ENCODE measurements at places on chromosomes 3 and 15.

DNA sequence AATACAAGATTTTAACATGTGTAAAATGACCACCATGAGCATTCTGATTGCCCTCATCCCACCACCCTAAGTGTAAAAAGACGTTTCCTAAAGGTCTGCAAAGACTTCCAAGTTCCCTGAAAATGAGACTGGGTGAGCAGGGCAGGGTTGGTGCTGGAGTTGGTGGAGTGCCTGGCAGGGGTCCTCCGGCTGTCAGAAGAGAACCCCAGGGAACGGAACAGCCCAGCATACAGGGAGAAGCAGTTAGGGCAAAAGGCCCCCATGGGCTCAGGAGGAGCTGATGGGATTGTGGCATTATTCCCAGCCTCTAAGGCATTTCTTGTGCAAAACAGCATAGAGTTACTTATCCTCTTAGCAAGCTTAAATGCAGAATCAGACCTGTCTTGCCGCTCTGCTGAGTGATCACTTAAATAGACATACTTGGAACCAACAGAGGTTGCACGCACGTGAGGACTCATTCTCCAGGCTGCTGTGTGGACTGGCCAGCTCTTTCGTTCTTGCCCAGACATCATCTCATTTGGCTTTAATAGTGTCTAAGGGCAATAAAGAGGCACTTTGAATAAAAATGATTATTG, 36.0 kb downstream of the XYLB start:
- no peak for DNase-seq

GRCh38 chr3:71219744-71220638, 363.5 kb downstream of the FOXP1 start:
- no peak for DNase-seq

- DNase-seq, result no peak
Observed at GRCh38 chr3:40427045-40427669, 30.0 kb upstream of the RPL14 start.

DNA sequence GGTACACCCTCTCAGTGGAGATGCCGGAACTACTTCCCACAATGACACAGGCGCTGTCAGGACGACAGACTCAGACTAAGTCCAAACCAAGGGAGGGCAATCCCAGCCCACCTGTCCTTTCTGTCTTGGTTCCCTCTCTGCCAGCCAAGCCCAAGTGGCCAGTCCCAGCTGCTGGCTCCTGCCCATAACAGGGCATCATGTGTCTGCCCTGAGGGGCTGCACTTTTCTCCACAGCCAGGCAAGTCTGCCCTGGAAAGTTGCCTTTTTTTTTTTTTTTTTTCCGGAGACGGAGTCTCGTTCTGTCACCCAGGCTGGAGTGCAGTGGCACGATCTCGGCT, 20.0 kb upstream of the BCL2A1 start:
- DNase-seq, result no peak

- DNase-seq, result no peak
Observed at GRCh38 chr3:49410846-49411534, 786 bp downstream of the RHOA start.

- no peak for DNase-seq
Observed at GRCh38 chr3:189677667-189678066, 46.5 kb downstream of the TP63 start.

- DNase-seq, result no peak
Observed at GRCh38 chr3:34178415-34178814, 380.0 kb downstream of the PDCD6IP start.

- no peak for DNase-seq
Observed at GRCh38 chr3:83226751-83227150, 1465.3 kb upstream of the GBE1 start.

DNA sequence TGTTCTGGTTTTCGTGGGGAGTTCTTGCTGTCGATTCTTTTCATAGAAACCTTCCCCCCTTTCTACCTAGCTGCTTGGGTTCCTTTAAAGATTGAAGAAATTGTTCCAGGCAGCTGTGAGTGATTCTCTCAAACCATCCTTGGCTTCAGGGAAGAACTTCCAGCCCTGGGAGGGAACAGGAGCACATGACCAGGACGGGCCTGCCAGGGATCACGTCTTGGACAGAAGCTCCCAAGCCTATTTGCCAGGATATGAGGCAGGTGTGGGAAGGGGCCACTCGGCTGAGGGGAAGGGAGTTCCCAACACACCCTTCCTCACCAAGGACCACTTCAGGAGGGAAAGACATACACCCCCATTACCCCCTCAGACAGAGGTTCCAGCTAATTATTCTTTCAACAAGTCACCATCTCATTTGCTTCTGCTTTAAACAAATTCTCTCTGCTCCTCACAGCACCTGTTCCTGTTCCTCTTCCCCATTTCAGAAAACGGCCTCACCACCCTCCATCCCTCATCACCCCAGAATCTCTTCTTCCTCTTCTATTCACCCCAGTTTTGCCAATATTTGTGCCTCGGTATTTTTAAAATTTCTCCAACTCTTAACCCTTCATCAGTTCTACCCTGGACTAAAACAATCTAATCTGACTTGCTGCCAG, 62.5 kb downstream of the WHAMM start:
- DNase-seq, result no peak

GRCh38 chr3:123071146-123071545, 4.3 kb downstream of the PDIA5 start:
- no peak for DNase-seq

- no peak for DNase-seq
Observed at GRCh38 chr3:122057671-122058070, 2.5 kb downstream of the CD86 start.

DNA sequence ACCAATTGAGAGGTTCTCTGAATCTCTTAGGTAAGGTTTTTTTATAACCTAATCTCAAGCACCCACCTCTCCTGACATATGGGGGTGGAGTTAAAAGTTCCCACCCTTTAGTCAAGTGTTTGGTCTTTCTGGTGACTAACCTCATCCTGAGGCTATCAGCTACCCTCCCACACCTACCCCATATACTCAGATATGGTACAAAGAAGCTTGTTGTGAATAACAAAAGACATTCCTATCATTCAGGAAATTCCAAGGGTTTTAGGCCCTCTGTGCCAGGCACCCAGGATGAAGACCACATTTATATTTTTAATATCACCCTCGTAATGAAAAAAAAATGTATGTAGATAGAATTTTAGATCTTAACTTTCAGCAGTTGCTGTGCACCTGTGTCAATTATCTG, 9.0 kb downstream of the CHMP2B start:
- no peak for DNase-seq

- DNase-seq, result no peak
Observed at GRCh38 chr3:27943106-27943505, 221.0 kb upstream of the EOMES start.

GRCh38 chr3:151800431-151800830, 13.5 kb upstream of the AADAC start:
- no peak for DNase-seq

GRCh38 chr3:37712421-37712820, 149.3 kb upstream of the CTDSPL start:
- DNase-seq, result no peak

DNA sequence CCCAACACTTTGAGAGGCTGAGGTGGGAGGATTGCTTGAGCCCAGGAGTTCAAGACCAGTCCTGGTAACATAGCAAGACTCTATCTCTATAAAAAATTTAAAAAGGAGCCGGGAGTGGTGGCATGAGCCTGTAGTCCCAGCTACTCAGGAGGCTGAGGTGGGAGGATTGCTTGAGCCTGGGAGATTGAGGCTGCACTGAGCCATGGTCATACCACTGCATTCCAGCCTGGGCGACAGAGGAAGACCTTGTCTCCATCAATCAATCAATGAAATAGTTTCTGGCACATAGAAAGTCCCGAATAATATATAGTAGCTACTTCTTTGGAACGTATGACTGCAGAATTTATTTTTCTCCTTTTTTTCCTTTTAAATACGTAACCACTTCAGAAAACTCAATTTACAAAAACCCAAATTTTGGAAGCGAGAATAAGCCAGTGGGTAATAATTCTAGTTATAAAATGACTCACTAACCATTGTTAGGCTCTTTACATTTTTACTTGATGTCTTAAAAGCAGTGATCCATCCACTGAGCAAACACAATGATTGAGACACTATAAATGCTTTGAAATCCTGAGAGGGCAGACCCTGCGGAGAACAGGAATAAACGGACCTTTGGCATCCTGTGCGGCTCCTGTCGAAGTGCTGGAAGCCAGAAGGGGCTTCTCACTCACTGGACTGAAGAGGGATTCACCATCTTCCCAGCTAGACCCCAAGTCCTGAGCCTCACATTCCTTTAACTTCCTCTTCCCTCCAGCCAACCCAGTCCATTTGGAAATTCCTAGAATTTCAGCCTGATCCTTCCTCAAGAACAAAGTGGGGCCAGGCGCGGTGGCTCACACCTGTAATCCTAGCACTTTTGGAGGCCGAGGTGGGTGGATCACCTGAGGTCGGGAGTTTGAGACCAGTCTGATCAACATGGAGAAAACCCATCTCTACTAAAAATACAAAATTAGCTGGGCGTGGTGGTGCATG, 68.4 kb upstream of the MFGE8 start:
- no peak for DNase-seq

DNA sequence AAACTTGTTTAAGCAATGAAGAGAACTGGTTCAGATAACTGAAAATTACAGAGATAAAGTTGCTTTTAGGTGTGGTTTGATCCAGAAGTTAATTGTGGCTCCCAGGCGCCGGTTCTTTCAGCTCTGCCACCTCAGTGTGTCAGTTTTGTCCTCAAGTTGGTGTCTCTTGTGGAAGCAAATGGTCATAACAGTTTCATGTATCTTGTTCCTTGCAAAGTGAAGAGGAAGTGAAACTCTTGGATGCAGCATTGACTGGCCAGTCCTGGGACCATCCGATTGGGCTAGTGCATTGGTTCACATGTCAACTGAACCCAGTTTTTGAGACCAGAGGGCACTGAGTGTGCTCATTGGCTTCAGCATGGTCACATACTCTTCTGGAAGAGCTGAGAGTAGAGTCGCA, 181.4 kb upstream of the GRM7 start:
- no peak for DNase-seq

DNA sequence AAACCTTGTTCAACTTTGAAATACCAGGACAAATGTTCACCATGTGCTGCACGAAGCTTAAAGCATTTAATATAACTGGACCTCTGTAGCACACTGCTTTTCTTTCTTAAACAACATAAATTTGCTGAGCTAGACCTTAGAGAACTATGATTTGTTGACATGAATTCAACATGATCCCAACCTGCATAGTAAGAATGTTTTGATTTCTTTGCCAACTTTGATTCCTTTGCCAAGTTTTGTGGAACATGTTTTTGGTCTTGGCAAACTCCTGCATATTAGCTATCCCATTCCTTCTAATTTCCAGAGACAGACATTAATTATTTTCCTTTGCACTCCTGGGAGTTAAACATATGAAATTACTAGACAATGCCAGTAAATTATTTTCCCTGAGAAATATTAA, 197.2 kb upstream of the RBMS3 start:
- no peak for DNase-seq

DNA sequence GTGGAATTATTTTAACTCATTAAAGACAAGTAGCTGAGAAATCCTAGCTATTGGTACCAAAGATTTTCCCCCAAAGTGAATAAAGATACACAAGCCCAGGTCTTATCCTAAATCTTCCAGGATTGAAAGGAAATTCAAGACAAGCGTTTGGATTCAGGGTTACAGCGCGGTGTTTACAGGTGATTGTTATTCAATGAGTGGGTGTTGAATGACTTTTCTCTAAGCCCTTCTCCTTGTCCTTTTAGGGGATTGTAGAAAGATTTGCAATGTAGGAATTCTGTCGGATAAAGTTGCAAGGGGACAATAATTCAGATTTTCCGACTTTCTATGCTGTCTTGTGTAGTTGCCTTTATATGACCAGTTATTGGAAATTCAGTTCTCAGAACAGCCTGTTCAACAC, 57.2 kb downstream of the USP13 start:
- no peak for DNase-seq

DNA sequence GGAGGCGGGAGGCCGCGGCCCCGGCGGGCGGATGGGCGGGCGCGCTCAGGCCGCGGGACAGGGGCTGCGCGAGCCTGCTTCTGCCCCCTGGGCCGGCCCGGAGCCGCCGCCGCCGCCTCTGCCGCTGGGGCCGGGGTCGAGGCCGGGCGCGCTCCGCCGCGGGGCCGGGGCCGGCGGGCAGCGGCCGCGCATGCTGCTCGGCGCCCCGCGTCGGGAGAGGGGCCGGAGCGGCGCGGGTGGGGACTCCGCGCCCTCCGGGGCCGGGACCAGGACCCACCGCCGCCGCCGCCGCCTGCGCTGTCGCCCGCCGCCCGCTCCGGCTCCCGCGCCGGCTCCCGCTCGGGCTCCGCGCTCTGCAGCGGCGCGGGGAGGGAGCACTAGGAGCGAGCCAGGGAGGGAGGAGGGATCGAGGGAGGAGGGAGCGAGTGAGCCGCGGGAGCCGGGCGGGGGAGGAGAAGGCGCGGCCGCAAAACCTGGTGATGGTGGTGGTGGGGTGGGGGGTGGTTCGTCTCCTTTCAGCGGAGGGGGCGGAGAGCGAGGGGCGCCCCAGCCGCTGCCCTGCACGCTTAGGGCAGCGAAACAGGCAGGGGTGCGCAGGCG, at the start of gene LINGO1:
Gene LINGO1, minus strand, starts transcription at position 379 of the 600 bp plus-strand sequence. CDS start 597 bp downstream, outside the sequence.
- DNase-seq, result no peak

DNA sequence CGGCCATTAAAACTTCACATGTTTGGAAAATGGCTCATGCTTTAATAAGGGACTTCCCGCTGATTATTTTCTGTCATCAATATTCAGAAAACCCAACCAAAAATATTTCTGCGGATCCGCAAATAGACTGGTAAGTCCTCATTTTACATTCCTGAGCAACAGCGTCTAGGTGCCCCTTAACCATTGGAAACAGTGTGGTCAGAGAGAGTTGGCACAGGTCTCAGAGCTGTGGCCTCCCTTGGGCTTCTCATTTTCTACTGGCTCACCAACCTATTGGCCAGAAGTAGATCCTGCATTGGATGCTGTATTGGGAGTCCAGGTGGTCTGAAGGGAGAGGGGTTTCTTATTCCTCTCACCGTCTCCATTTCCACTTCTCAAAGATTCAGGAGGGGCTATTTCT, 348.1 kb upstream of the DCBLD2 start:
- DNase-seq, result no peak

- no peak for DNase-seq
Observed at GRCh38 chr3:168888781-168889180, 774.7 kb downstream of the MECOM start.

DNA sequence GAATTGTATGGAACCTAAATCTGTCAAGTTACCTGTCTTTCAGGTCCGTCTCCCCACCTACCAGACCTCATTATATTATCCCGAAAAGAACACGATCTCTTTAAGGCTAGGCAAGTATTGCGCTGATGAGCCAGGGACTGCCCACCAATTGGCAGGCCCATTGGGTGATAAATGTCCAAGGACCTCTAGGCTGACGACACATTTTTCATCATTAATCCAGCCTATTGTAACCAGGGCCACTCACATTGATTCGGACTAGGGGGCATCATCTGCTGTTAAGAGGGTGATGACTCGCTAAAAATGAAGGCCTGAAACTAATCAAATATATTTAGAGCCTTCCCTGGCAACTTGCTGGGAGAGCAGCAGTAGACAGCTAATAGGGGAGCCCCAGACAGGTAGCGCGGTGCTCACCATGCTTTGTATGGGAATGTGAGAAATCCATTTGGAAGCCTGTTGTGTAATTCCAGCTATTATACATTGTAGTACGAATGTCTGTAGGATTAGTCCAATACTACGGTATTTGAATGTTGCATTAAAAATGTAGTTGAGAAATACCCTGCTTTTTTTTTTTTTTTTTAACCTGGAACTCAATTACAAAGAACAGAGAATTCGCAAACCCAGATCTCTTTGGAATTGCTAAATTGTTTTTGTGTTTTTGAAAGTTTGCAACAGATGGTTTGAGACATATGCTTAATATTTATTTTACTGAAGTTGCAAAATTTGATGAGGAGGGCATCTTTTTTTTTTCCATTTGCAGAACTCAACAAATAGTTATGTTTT, 156.1 kb downstream of the ROBO2 start:
- no peak for DNase-seq

- no peak for DNase-seq
Observed at GRCh38 chr3:98587654-98588053, 5.8 kb downstream of the CPOX start.

GRCh38 chr15:58552505-58553364, 120.9 kb downstream of the LIPC start:
- DNase-seq, result no peak
